Activated CD4-positive, CD25-positive, alpha-beta regulatory T cell treated with anti-CD3 and anti-CD28 coated beads, Interleukin-2, amount 50 U/mL, for 16 hours (primary cell): ENCODE measurements at places on chromosomes 16 and 17.

GRCh38 chr16:1785846-1786170 lies 3.0 kb downstream of the NUBP2 start:
- no peak for DNase-seq

- DNase-seq = no peak
These were observed 40.8 kb upstream of the BPTF start for GRCh38 chr17:67784364-67785121.

GRCh38 chr17:16456742-16457316 lies 35.2 kb downstream of the LRRC75A start:
- DNase-seq = no peak

- no peak for DNase-seq
These were observed 122.5 kb downstream of the GAS7 start for GRCh38 chr17:10075919-10076318.

DNA sequence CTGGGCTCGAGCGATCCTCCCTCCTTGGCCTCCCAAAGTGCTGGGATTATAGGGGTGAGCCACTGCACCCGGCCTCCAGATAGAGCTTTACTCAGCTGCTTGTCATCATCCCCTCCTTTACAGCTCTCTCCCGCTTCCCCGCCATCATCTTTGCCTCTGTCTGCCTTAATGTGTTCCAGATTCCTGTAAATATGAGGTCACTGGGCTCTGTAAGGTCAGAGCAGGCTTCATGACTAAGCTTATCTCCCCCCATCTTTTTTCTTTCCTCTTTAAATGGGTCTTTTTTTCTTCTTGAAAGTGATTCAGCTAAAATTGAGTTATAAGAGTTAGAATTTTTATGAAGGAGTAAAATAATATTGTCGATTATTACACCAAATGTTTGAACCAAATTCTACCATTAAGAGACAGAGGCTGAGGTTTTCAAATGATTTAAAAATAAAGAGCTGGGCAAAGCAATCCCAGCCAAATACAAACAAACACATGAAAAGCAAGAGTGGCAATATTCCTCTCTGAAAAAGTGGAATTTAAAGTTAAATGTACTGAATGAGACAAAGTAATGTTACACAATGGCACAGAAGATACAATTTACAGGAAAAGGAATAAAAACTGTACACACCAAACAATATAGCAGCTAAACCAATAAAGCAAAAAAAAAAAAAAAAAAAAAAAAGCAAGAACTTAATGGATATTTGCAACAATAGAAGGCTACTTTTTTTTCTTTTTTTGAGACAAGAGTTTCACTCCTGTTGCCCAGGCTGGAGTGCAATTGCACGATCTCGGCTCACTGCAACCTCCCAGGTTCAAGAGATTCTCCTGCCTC lies 62.1 kb downstream of the CRISPLD2 start:
- no peak for DNase-seq

GRCh38 chr16:25151996-25152395 lies 40.5 kb downstream of the LCMT1 start:
- DNase-seq = no peak

GRCh38 chr16:50252082-50252611 lies 14.2 kb upstream of the ADCY7 start:
- DNase-seq = no peak

- DNase-seq = no peak
These were observed 7.5 kb upstream of the KCNG4 start for GRCh38 chr16:84247331-84247730.

GRCh38 chr16:83312718-83313245 lies 495.0 kb upstream of the HSBP1 start:
- no peak for DNase-seq

DNA sequence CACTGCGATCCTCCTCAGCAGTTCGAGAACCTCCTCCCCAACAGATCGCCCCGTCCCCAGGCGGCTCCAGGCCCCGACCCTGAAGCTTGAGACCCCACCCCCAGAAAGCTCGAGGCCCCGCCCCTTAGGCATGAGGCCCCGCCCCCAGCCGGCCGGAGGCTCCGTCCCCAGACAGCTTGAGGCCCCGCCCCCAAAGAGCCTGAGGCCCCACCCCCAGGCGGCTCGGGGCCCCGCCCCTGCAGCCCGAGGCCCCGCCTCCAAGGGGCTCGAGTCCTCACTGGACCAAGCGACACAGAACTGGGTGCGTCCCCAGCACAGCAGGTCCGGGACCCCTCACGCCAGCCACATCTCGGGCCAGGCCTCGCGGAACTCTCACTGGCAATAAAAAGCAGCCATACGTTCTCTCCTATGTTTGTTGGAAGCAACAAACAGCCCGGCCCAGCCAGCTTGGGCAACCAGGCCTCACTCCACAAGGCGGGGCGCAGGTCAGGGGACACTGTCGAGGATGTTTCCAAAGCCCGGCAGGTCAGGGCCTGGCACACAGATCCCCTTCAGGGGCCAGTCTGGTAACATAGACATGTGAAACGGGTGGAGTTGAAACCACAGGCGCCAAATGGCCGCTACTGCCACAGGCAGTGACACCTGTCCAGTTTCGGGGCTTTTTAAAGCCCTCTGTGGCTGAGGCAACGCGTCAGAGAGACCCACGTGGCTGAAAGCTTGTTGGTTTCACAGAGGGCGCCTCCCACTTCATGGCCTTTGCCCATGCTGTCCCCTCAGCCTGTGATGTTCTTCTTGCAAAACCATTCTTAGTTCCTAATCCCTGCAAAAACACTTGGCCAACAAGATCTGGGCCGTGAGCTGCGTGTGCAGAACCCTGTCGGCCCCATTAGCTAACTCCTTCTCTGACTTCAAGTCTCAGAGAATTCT lies 224.2 kb downstream of the PARN start:
- DNase-seq = no peak

DNA sequence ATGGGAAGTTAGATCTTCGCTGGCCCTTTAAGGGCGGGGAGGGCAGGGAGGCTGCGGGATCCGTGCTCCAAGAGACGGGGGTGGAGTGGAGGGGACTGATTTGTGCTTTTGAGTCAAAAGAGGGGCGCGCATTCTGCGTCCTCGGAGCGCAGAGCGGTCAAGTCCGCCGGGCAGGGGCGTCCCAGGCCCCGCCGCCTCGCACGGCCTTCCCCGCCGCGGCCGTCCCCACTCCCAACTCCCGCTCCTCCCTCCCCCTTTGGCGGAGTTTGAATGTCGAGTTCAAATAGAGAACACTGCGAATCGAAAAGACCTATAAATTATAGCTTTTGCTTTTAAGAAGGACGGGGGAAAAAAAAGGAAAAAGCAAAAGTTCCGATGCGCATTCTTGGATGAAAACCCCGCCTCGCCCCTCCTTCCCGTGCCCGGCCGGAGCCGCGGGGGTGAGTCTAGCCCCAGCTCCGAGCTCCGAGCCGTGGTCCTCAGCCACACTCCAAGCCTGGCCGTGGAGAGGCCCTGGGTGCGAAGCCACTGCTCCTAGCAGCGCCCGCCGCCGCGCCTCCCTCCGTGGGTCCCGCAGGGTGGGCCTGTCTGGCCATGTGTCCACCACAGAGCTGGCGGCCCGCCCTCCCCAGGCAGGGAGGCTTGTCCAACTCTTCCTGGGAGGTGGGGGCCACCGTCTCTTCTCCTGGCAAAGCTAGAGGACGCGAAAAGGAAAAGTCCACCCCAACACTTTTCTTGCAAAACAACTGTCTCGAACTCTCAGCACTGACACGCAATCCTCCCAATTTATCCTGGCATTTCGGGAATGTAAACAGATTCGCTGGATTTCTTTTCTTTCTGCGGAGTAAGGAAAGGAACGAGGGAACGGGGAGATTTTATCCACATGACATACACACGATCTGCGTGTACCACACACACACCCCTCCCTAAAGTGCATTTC lies 3.6 kb downstream of the CBX8 start:
- no peak for DNase-seq

- DNase-seq = no peak
These were observed 218.6 kb upstream of the ASIC2 start for GRCh38 chr17:33511670-33512069.

DNA sequence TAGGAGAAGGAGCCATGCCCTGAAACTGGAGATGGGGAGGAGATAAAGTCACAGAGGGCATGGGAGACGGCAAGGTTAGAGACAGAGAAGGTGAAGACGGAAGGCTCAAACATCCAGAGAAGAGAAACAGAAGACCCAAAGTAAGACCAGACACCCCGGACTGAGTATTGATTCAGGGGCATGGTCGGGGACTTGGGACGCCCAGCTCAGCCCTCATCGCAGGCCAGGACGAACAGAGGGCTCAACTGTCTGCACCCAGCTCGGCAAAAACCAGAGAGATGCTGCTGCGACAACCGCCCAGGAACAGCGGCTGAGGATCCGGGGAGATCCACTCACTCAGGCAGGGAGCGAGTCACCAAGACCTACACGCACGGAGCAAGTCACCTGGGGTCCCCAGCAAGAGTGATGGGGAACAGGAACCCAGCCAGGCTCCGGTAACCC lies 999 bp downstream of the XYLT1 start:
- no peak for DNase-seq
